ENCODE measurements at places on chromosomes 11 and 22. TPM values are rescaled to one million over a fixed set of nuclear protein-coding genes. Genes with fewer than 3 reads are reported as not detected.

Gene TEX54
- total RNA-seq = not detected

Gene CLDN5
- 8.9 TPM for total RNA-seq

Gene MOGAT2
- total RNA-seq = 0.14 TPM

Gene SLC5A1
- 0.24 TPM for total RNA-seq

DNA sequence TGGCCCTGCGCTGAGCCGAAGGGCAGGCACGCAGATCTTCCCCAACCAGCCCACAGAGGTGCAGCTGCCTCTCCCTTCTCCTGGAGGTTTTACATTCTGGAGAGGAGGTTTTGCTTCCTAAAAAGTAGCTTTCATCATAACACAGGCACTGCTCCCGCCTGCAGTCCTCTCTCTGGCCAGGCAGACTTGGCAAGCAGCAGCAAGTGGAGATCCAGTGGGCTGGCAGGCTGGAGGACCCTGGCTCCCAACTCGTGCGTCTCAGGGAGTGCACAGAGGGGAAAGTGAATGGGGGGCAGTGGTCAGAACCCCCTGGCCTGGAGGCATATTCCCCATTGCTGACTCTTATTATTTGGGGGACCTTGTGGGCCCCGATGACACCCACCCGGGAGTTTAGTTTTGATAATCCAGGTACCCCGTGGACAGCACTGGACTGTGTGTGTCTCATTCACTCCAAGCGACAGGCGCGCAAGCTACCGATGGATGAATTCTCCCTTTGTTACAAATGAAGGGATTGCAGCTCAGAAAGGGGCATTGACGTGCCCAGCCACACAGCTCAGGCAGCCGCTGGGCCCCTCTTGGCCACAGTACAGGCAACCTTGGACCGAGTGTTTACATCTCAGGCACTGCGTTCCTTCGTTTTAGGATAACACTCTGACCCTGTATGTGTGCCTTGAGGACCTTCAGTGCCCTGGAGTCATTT, 1223.9 kb downstream of the BRD1 start:
- DNase-seq = no peak

DNA sequence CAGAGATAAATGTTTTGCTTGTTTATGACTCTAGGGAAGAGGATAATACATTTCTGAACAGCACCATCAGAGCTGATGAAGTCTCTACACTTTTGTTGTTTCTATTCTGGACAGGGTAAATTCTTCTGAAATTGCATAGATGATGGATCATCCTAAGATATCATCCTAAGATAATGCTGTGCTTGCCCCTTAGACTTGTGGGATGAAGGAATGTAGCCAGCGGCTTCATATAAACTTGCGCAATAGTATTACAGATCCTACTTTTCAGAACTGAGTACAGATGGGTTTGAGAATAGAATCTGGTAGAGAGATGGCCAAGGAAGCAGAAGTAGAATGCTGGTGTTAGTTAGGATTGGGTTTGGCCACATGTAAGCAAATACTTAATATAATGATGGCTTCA, 61.0 kb downstream of the NCAM1 start:
- no peak for DNase-seq

Gene NTM
- total RNA-seq = 0.47 TPM

- DNase-seq = peak; percentile 58
Measured at GRCh38 chr22:25736378-25737011, 5.5 kb upstream of the MYO18B start.

- DNase-seq = no peak
Measured at GRCh38 chr11:28153586-28153985, 45.4 kb downstream of the METTL15 start.

Gene TPBGL
- 0.05 TPM for total RNA-seq

DNA sequence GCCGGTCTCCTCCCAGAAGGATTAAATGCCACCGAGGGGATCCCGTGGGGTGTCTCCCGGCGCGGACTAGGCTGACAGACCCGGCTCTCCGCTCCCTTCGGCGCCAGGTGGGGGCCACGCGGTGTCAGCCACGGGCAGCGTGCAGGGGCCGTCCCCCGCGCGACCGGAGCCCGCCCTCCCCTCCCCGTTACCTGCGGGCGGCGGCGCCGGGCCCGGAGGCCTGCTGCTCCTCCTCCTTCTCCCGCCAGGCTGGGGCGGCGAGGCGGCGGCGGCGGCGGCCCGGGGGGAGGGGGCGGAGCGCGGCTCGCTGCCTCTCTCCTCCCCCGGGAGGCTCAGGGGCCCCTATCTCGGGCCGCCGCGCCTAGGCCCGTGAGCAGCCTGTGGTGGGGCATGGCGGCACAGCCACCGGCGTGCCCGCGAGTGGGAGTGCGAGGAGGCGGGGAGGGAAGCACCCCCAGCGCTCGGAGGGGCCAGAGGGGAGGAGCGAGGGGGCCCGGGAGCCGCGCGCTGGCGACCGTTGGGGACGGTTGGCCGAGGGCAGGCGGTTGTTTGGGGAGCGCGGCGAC, 450 bp downstream of the ZBTB44 start:
- no peak for DNase-seq

Gene IGF2
- 38.2 TPM for total RNA-seq

DNA sequence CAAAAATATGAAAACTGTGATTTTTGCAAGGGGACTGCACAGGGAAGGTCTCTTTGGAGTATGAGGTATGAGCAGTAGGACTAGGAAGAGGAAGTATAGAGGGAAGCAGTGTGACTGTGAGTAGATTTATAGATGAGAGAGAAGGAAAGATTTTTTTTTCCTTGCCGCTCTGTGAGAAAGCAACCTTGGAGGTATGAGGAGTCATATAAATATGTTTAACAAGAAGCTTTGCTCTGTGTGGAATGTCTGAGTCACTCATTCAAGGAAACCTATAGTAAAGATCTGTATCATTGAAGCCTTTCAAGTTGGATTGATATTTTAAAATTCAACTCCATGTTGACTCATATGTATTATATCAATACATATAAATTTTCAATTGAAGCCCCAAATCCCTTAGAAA, 26.2 kb downstream of the DNHD1 start:
- no peak for DNase-seq

GRCh38 chr11:35210876-35211546, 72.0 kb downstream of the CD44 start:
- no peak for DNase-seq

- DNase-seq = no peak
Measured at GRCh38 chr22:30241576-30242371, 4.8 kb downstream of the LIF start.

Data from thymus (tissue), 14 donors.